Spinal cord (tissue), 10 donors: ENCODE measurements at places on chromosomes 2 and 18. TPM values are rescaled to one million over a fixed set of nuclear protein-coding genes. Genes with fewer than 3 reads are reported as not detected.

The KATNAL2 gene
- total RNA-seq: 9.6 TPM

- peaks cover 23% of the 10 kb centered on the region for H3K36me3 ChIP-seq
- no peak for DNase-seq
- H3K27me3 ChIP-seq: no peaks in the 10 kb centered on the region
- H3K27ac ChIP-seq: no peak overlapping the region
- no peak overlapping the region for H3K4me3 ChIP-seq
These were observed 20.0 kb downstream of the DUSP11 start for GRCh38 chr2:73759904-73760303.

- H3K27ac ChIP-seq: no peak overlapping the region
- H3K4me3 ChIP-seq: no peak overlapping the region
- DNase-seq: no peak
These were observed 266.4 kb upstream of the FN1 start for GRCh38 chr2:215702116-215702902.

The GPR45 gene
- total RNA-seq: 0.99 TPM

DNA sequence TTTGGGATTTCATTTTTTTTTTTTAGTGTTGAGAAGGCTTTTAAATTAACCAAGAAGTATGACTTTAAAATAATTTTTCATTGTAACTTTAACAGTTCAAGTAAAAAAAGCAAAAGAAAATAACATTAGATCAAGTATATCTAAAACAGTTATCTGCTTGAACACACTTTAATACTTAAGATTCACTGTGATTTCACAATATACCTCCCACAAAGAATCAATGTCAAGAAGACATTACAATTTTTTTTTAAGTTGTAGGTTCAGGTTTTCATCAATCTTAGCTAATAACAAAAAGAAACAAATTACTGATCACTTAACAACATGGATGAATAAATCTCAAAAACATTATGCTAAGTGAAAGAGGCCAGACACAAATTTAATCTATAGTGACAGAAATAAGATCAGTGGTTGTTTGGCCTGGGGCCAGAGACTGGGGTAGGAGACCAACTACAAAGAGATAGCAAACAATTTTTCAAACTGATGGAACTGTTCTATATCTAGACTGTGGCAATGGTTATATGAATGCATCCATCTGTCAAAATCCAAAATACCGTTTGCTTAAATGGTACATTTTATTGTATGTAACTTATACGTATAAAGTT is 74.8 kb upstream of the FRZB start:
- no peak overlapping the region for H3K27ac ChIP-seq
- peaks cover 5% of the 10 kb centered on the region for H3K36me3 ChIP-seq
- H3K4me3 ChIP-seq: no peak overlapping the region
- no peaks in the 10 kb centered on the region for H3K4me1 ChIP-seq
- no peaks in the 10 kb centered on the region for H3K27me3 ChIP-seq
- no peak for DNase-seq

GRCh38 chr2:12201369-12201768 is 454.9 kb downstream of the LPIN1 start:
- H3K27ac ChIP-seq: no peak overlapping the region
- H3K4me3 ChIP-seq: no peak overlapping the region
- H3K27me3 ChIP-seq: no peaks in the 10 kb centered on the region
- no peaks in the 10 kb centered on the region for H3K4me1 ChIP-seq
- no peak for DNase-seq

- H3K27me3 ChIP-seq: no peaks in the 10 kb centered on the region
- no peak for DNase-seq
- no peaks in the 10 kb centered on the region for H3K36me3 ChIP-seq
- H3K4me3 ChIP-seq: no peak overlapping the region
- H3K27ac ChIP-seq: no peak overlapping the region
These were observed 177.1 kb upstream of the LHCGR start for GRCh38 chr2:48932667-48933066.

The EEF1B2 gene
- 211 TPM for total RNA-seq
